ENCODE measurements at places on chromosomes 1 and 21.

DNA sequence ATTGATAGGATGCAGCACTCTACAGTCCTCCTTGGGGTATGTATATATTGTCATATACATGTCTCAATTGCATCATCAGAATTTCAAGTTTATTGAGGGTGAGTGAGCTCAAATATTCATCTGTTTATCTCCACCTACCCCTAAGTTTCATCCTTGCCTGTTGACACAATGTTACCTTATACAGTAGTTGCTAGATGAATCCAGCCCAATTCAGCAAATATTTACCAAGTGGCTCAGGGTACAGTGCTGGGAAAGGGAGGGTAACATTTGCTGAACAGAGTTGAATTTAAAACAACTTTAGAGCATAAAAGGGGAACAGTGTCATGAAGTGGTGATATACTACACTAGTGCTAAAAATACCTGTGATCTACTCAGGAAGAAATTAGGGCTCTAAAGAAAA, 14.4 kb downstream of the ELAVL4 start:
- no peak for DNase-seq

GRCh38 chr1:230375147-230375546, 51.0 kb downstream of the PGBD5 start:
- no peak for DNase-seq

DNA sequence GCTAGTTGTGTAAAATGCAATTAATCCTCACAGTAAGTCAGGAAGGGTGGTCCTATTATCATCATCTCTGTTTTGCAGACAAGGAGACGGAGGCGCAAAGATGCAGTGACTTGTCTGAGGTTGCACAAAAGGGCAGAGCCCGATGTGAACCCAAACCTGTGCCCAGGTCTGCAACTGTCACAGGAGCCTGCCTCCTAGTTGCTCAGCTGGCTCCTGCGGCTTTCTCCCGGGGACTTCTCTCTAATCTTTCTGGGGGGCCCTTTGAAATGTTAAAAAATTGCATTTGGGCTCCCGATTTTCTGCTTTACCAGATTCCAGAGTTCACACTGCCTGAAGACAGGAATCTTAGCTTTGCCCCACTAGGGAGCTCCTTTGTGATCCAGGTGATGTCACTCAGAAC, 9.4 kb downstream of the CNR2 start:
- no peak for DNase-seq

DNA sequence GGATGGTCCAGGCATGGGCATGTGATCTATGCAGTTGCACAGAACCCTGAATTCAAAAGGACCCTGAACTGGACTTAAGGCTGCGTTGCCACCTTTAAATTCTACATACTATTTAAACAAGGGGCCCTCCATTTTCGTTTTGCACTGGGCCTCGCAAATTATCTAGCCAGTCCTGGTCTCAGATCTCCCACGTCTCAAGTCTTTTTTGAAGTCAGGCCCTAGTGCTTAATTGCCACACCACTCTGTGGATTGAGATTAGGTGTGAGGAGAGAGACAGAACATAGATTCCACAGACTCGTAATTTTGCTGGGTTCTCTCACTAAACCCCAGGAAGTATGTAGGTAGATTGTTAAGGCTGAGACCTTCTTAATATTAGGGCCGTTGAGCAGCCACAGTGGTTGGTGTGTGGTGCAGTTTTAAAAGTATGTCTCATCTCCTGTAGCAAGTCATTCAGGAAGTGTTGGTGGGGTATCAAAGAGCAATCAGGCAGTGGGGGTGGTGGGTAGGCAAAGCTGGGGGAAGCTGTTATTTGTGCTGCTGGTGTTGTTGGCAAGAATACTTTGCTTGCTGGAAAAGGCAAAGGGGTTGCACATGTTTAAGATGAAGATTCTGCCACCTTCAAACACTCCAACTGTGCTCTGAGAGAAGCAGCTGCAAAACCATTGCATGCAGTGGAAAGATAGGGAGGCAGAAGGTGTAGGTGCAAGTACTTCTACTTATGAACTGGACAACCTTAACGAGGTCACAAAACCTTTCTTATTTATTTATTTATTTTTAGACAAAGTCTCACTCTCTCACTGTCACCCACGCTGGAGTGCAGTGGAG, 11.2 kb downstream of the CD84 start:
- no peak for DNase-seq

DNA sequence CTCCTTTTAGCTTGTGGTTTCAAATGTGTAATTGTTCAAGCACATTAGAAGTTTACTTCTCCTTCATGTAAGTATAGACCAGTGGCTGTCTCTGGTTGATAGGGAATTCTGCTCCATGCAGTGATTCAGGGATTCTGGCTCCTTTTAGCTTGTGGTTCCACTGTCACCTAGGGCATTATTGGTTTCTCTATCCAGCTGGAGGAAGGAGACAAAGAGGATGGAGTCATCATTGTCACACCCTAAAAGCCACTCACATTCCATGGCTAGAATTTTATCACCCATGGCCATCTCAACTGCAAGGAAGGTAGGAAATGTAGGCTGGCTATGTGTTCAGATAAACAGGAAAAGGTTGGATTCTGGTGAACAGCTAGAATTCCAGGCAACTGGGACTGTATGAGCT, 131.2 kb downstream of the URB2 start:
- DNase-seq = no peak

GRCh38 chr1:81841795-81842194, 41.1 kb downstream of the ADGRL2 start:
- DNase-seq = no peak

GRCh38 chr1:160576390-160576789, 2.9 kb downstream of the CD84 start:
- no peak for DNase-seq

DNA sequence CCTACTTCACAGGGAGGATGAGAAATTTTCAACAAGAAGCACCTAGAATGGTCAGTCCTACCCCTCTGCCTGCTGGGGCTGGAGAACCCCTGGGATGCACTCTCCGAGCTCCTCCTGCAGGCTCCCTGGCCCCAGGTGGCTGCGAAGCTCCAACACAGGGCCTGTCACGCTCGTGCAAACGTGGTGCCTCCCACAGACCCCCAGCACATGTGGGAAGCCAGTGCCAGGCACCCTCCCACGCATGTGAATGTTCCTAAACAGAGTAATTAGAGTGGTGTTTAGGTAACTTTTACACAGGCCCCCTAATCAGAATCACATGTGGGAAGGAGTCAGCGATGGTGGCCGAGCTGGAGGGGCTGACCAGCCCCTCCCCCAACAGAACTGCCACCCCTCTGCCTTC, 28.4 kb downstream of the GLIS1 start:
- no peak for DNase-seq

DNA sequence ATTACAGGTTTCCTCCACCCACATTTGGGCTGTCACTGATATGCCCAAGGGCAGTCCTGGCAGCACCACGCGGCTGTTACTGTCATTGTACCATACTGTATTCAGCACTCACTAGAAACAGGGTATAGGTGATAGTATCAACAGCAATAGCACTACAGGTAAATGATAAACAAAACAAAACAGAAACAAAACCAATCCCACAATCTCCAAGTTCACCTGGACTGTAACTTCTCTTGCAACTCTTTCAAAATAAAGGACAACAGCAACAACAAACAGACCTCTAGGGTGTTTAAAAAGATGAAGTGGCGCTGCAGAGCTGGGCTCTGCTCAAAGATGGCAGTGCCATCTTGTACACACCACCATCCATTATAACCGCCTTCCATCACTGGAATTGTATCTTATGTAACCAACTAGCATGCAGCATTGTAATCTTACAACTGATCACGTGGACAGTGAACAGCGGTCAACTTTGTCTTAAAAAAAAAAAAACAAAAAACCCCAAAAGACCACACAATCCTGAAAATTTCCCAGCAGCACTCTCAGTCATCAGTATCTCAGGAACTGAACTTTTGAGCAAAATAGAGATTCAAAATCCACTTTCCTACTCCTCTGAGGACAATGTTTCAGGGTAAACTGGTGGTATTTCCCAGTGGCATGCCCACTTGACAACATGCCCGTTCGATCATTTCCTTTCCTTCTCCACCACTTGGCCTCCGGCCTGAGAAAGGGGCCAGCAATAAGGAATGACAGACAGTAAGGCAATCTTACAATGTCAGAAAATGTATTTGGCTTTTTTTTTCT, 3.8 kb downstream of the IRF2BP2 start:
- DNase-seq = no peak

DNA sequence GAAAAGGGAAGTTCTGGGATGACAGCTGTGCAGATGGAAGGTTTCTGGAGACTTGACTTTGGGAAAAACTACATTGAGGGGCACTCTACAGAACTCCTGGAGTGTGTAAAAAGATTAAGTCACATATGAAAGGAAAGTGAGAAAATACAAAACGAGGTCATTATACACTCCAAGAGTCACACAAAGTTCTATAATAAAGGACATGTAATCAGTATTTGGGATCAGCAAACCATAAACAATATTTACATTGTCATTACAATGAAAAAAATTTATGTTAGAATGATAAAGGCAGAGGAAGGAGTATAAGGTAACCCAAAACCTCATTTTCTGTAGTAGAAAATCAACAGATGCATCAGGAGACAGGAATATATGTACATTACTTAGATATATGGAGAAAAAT, 22.8 kb downstream of the NUP133 start:
- DNase-seq = no peak

GRCh38 chr1:180542838-180543145, 16.0 kb upstream of the OVAAL start:
- DNase-seq = no peak

GRCh38 chr1:67522001-67522441, 91.8 kb upstream of the SERBP1 start:
- no peak for DNase-seq

- DNase-seq = no peak
Measured at GRCh38 chr1:33078030-33078591, 2.8 kb upstream of the AZIN2 start.

Measured in NT2/D1 (cell line).